Stimulated activated CD4-positive, alpha-beta T cell treated with anti-CD3 and anti-CD28 coated beads, Interleukin-4, amount 100 ng/mL, for 4 hours (primary cell): ENCODE measurements at places on chromosomes 4 and X.

DNA sequence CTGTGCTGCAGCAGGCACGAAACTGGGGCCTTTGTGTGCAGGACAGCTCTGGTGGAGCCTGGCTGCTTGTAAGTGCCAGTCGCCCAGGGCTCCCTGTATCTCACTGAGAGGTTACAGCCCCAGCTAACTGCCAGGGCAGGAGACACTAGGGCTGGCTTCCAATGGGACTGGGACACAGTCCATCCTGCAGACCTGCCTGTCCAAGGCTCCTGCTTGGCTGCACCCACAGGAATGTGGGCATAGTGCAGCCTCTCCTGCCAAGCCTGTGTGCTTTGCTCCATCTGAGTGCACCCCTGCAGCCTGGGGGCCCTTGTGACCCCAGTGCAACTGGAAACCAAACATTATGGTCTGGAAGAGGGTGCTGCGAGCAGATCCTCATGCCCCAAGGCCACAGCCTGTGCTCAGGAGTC lies 144.0 kb downstream of the ADAM29 start:
- no peak for DNase-seq

- no peak for DNase-seq
Measured at GRCh38 chr4:175823015-175823742, 11.1 kb upstream of the GPM6A start.

DNA sequence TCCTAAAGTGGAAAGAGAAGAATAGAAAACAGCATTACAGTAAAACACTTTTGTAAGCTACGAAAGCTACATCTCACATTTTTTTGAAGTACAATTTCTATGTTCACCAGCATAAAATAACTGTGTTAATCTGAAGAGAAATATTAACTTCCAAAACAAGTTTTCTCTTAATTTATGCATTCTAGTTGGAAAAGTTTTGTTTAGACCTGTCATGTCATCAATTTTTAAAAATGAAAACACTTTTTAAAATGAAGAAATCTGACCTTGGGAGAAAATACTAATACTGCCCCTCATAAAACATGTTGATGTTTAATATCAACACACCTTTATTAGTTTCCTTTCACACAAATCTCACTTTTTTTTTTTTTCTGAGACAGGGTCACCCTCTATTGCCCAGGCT lies 45.2 kb downstream of the CCDC158 start:
- no peak for DNase-seq

DNA sequence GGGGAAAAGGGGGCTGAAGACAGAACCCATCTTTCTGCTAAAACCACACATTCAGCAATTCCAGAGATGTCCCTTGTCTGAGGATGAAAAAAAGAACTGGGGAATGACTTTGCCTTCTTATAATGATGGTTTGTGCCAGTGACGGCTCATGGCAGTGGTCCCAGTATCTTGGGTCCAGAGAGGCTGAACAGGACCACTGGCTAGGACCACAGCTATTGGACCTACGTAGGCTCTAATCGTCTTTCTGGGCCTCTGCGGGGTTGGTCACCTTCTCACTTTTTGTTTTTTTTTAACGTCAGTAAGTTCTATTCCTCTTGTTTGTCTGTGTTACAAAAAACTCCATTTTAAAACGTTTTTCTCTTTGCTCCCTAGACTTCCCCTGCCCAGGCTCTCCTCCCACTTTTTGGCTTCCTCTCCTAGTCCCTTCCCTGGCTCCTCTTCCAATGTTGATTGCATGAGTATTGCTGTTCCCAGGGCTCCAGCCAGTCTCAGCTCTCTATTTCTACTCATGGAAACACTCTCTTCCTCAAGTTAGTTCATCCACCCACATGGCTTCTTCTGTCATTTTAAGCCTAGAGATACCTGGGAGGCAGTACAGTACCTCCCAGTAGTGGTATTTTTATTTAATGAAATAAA lies 52.6 kb upstream of the STX18 start:
- DNase-seq, result no peak

- no peak for DNase-seq
Measured at GRCh38 chrX:140157143-140157542, 191.8 kb upstream of the CXorf66 start.

- no peak for DNase-seq
Measured at GRCh38 chr4:140893939-140894338, 137.8 kb upstream of the TBC1D9 start.

GRCh38 chrX:76538860-76539259 lies 111.3 kb downstream of the MAGEE1 start:
- no peak for DNase-seq

DNA sequence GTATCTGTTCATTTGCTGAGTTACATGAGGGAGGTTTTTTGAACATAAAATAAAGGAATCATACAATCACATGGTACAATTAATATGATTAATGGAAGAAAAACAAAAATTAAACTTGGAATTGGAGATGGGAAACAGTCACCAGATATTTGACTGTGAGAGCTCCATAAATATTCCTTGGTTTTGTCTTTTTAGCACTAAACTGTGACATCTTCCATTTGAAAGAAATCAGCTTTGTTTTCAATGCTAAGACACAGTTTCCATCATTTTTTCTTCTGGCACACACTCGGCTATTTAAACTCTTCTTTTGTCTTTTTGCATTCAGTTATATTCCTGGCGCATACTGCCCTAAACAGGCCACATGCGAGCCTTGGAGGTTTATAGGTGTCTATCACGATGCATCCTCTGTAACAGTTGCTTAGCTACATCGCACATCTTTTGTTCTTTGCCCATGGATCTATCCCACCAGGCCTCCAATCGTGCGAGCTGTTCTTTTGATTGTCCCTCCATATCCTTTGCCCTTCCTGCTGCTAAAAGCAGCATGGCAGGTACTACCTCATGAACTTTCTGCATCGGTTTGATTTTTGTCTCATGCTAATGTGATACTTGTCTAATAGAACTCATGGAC lies 158.3 kb downstream of the LDB2 start:
- no peak for DNase-seq

DNA sequence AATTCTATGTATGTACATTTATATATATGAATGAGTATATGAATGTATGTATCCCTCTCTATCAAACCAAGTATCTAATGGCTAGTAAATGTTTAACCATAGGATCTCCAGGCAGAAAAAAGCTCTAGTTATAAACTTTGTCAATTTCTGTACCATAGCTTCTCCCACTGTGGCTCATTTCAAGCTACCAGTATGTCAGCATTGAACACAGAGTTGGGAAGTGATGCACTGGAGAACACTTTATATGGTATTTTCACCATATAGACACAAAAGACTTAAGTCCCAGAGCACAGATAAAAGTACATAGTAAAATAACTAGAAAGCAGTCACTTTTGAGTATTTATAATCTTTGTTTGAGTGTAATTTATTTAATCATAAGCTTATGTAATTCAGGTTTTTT lies 53.9 kb upstream of the ATP8A1 start:
- no peak for DNase-seq

- no peak for DNase-seq
Measured at GRCh38 chr4:99024481-99025275, 29.2 kb downstream of the METAP1 start.

DNA sequence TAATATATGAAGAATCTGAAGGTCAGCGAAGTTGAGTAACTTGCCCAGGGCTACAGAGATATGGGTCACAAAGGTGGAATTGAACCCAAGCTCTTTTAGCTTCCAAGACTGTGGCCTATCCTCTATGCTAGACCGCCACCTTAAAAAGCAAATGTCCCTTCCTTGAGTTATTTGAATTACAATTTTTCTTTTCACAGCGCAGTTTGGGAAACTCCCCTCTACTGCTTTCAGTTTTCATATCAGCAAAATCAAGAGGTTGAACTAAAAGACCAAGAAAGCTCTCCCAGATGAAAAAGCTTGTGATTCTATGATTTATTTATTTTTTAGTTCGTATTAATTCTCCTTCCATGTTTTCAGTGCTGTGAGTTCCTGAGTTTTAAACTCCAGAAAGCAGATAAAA lies 174.5 kb upstream of the C1QTNF7 start:
- DNase-seq, result no peak

- DNase-seq, result no peak
Measured at GRCh38 chr4:4321951-4322688, 32.1 kb downstream of the ZBTB49 start.

DNA sequence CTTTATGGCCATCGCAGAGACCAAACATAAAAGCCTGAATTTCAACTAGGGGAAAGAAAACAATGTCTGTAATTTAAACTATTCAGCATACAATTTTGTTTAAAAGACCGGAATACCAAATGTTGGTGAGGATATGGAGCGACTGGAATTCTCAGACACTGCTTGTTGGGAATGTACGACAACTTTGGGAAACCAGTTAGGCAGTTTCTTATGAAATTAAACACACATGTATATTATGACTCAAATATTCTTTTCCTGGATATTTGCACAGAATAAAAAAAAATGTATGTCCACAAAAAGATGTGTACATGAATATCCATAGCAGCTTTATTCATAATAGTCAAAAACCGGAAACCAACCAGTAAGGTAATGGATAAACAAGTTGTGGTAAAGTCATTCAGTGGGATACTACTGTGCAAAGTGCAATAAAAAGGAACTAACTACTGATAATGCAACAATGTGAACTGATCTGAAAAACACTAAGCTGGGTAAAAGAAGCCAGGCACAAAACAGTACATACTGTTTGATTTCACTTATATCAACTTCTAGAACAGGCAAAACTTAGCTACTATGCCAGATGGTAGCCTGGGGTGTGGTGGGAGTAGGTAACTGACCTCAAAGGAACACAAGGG lies 152.7 kb upstream of the FTHL17 start:
- DNase-seq, result no peak

DNA sequence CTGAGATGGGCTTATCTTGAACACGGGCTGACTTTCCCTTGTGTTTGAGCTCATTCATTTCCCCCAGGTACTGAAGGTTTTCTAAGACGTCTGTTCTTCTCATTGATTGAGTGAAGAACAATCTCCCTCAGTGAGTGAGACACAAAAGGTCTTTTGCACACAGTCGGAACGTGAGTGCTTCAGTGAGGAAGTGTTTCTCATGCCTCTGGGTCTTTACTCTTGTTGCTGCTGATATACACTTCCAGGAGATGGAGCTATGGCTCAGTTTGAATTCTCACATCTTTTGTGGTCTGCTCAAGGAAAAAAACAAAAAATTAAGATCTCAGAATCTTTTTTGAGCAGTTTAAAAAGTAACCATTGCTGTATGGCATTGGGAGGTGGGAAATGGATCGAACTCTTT lies 981.9 kb upstream of the TENM3 start:
- no peak for DNase-seq

DNA sequence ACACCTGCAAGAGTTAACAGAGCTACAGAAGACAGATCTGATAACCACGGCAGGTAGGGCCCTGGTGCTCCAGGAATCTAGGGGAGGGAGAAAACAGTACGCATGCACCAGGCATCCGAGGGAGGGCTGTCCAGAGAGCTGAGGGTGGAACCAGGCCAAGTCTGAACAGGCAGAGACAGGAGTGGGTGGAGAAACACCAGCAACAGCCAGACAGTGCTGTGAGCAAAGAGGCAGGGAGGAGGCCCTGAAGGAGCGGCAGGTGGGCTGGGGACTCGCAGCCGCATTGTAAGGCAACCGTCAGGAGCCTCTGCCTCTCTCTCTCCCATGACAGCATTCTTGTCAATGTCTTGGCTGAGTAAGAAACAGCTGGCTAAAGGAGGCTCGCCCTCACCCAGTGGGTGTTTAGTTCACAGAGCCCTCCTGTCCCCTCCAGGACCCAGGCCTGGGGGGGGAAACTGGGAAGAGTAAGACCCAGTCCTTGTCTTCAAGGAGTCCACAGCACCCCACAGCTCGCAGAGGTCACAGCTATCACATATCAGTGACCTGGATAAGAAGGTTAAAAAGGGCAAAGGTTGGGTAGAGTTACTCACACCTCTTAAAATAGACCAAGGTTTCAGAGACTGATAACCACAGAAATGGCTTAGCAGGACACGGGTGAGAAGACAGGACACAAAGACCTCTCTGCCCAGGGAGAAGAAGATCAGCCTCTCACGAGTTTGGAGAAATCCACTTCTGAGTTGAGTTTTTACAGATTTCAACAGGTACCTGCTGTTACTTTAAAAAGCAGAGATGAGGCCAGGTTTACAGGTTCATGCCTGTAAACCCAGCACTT lies 10.5 kb downstream of the ACSL1 start:
- DNase-seq, result no peak

DNA sequence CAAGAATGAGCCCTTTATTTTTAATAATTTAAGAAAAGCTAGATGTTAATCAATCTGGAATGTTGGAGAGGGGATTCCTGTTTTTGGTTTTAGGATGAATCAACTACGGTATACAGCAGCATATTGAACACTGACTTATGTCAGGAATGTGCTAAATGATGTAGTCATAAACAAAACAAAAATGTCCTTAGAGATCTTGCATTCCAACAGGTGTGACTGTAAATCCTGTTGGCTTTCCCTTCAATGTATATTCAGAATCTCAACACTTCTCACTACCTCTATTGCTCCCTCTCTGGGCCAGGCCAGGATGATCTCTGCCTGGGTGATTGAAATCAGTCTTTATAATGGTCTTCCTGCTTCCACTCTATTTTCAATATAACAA lies 37.8 kb upstream of the BDH2 start:
- DNase-seq, result no peak

DNA sequence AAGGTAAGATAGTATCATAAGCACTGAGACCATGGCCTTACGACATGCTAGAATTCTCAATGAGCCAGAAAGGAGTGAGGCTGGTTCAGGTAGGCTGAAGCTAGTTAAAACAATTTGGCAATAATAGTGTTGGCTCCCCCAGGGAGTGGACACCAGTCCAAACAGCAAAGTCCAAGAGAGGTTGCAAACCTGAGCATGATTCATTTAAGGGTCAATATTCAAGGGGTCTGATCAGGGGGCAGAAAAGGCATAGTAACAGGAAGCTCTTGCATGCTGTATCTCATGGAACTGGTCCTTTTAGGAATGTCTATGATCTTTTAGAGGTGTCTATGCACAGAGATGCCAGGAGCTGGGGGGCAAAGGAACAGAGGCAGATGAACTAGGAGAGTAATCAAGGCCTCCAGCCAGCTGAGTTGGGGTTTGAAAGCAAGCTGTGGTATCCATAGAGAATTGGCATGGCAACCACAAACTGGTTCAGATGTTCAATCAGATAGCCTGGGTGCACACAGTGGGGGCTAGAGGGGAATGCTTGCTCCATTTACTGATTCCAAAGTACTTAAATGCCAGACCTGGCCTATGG lies 5.1 kb downstream of the GJB1 start:
- no peak for DNase-seq

GRCh38 chrX:110381216-110381615 lies 22.6 kb downstream of the RTL9 start:
- DNase-seq, result no peak

DNA sequence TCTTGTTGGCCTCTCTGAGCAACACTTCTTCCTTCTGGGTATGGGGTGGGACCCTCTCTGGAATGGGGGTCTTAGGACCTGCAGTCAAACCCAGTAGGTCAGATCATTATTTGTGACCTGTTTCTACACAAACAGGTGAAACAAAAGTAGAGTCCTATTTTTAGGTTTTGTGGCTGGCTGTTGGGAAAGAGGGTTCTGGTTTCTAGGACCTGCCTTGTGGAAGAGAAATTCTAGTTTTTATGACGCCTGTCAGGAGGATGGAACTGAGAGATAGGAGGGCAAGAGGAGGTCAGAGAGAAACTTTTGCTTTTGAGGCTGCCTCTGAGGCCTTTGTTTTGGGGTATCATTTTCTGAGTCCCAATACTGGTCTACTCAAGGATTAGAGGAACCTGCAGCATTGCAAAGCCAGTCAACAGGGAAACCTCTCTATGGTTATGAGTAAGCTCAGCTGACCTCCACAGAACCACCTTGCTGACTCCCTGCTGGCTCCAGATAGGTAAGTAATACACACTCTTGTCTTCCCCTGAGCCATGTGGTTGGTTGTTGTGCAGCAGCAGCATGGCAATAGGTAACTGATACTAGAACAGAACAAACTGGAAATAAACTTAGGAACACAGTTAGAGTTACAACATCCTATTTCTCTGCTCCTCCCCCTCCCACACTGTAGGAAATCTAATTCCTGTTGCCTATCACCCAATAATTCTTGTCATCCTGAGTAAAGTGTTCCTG lies 114.7 kb upstream of the VCX3B start:
- no peak for DNase-seq
